ENCODE measurements at places on chromosomes 2 and 18.

- no peak for DNase-seq
Observed at GRCh38 chr18:33010149-33010548, 237.3 kb upstream of the KLHL14 start.

- DNase-seq = no peak
Observed at GRCh38 chr2:213064099-213064498, 87.3 kb downstream of the IKZF2 start.

DNA sequence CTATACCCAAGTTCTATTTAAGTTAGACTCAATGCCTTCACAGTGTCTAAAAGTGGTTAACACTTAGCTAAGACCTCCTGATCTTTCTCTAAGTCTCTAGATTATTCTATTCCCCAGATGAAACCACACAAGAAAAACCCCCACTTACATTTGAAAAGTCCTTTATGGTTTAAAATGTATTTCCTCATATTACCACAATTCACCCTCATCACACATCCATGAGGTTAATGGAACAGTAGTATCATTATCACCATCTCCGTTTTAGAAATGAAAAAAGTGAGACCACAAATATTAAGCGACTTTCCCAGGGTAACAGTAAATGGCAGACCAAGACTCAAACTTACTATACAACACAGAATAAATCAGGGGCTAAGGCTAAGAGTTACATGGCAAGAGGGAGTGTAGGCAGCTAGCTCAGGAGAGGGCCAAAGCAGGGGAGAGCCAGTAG lies 28.6 kb downstream of the EPG5 start:
- DNase-seq = no peak

DNA sequence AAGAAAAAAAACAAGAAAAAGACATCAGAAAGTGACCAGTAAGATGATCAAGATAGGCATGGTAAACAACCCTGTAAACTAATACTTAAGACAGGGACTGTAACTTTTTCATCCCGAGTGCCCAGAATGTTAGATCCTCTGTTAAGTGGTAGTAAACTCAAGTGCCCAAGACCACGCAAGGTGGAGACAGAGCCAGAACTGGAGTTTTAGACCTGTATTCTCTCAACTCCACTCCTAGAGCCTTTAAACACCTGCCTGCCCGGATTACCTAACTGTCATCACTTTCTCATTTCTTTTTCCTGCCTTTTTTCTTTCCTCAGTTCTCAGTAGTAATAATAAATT lies 75.2 kb upstream of the CDCA7 start:
- DNase-seq = no peak

- DNase-seq = no peak
Observed at GRCh38 chr2:169480079-169480465, 778 bp downstream of the BBS5 start.
